NAMALWA (cell line): ENCODE measurements at places on chromosomes 2 and 18.

GRCh38 chr18:55318951-55319441 is 269.0 kb downstream of the TCF4 start:
- peak; percentile 50 for DNase-seq

DNA sequence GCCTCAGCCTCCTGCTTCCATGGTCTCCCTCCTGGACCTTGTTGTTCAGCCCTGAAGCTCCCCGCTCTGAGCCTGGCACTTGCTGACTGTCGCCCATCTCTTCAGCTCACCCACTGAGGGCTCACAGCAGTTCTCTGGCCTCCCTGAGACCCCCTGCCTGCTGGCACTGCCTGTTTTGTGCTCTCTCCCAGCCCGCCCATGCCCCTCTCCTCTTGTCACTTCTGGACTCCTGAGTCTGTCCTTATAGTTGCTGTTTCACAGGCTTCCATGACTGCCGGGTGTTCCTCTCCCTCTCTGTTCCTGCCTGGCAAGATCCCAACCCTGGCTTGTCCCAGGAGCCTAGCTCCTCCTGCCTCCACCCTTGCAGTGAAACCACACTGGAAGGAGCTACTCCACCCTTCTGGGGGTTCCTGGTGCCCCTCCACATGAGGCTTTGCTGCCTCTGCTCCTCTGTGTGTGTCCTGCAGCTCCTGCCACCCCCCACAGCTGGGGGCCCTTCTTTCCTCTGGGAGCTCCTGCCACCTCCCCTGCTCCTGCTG is 110.6 kb downstream of the CEP192 start:
- DNase-seq: no peak

GRCh38 chr2:120230515-120231471 is 7.6 kb upstream of the TMEM185B start:
- no peak for DNase-seq

DNA sequence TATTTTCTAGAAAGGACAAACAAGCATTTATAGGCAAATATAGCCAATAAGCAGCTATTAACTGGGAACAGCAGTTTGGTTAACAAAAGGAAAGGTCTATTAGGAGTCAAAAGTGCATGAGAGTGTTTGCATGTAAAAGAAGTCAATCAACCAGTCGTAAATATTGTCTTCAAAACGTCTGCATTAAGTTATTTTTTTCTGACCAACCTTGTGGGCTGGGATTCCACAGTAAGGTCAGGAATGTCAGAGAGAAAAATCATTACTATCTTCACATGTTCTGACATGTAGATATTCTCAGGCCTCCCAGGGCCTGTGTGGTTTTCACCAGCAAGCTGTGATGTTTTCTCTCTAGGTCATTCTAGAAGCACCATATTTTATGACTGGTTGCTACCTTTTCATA is 922.5 kb downstream of the SUCLG1 start:
- no peak for DNase-seq

DNA sequence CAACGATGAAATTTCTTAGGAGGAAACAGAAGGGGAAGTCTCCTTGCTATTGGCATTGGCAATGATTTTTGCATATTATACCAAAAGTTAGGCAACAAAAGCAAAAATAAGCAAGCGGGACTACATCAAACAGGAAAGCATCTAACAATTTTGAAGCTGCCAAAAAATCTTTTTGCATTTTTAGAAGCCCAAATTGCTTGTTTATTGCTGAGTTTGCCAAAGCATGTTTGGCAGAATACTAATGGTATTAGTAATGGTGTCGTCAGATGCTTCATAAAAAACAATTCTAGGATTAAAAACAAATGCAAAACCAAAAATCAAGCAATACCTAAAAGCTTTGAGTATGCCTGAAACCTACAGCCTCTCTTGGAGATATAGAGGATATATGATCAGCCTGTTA is 80.0 kb downstream of the GALR1 start:
- no peak for DNase-seq

DNA sequence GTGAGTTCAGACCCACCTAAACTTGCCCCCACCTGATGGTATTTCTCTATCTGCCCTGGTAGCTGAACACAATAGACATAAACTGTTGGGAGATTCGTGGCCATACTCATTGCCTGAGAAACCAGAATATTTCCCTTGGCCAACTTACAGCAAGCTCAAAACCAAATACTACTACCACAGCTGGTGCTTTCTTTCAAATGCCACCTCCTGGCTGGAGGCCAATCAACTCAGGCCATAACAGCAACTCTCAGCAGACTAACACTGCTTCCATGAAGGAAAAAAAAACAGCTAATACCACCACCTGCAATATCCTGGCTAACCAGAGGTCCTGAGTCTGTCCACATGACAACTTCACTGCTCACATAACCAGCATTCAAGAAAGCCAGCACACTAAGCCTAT is 373.1 kb downstream of the CMPK2 start:
- no peak for DNase-seq

DNA sequence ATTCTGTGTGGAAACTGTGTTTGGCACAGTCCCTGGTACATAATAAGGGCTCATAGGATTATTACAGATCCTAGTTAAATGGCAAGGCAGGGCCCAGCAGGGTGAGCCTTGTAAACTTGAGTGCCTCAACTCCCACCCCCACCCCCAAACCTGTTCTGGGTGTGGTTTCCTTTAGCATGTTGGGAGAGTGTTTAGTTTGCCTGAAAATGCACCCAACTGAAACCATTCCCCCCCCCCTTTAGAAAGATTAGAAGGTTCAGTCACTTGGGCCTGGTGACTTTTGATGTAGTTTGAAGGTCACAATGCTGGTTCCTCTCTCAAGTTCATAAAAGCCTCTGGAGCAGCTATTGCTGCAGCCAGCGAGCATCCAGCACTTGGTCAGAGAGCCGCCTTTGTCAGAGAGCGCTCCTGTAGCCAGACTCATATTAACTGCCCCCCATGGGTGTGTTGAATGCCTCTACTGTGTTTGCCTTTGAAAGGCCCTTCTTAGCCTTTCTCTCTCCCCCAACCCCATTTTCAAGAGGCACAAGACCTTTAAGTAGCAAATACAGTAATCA is 113.7 kb downstream of the SPTBN1 start:
- no peak for DNase-seq

GRCh38 chr18:7809978-7810377 is 242.9 kb downstream of the PTPRM start:
- DNase-seq: no peak

DNA sequence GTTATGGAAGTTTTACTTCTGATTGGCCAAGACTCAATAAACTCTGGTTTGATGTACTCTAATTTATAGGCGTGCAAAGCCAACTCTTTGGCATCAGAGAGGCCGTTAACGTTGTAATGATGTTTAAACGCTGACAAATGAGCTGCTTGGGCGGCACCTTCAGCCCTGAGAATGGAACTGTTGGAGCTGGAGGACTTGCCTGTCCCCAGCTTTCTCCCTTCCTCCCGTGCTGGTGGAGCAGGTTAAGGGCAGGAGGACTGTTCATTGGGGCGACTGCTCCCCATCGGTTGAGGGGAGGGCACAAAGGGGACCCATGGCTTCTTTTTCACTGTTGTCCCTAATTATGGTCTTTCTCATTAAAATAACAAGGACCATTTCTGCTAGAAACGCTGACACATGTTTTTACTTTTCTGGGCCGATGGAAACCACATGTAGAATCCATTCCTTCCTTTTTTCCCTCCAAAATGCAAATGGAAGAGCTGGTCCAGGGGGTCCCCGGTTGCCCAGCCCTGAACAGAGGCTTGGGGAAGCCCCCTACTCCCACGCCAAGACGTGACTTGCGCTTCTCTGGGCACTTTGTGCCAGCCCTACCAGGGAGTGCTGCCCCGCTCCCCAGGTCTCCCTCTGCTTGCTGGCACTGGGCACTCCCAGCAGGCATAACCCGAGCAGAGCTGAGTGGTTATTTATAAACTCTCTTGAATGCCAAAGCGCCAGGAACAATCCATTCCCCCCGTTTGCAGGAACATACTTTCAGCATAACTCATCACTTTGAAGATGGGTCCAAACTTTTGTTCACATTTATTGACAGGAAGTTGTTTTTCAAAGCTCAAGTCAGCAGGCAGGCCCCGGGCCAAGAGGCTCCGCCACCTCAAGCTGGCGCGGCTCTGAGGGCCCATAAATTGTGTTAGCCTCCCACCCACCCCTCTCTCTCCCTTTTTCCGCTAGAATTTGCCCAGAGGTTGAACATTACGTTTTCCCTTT is 170.1 kb downstream of the ASB1 start:
- DNase-seq: no peak
